ENCODE measurements at places on chromosomes 11 and 22.
A peak's percentile ranks its signal among the peaks of the same experiment; 100 is the strongest.

DNA sequence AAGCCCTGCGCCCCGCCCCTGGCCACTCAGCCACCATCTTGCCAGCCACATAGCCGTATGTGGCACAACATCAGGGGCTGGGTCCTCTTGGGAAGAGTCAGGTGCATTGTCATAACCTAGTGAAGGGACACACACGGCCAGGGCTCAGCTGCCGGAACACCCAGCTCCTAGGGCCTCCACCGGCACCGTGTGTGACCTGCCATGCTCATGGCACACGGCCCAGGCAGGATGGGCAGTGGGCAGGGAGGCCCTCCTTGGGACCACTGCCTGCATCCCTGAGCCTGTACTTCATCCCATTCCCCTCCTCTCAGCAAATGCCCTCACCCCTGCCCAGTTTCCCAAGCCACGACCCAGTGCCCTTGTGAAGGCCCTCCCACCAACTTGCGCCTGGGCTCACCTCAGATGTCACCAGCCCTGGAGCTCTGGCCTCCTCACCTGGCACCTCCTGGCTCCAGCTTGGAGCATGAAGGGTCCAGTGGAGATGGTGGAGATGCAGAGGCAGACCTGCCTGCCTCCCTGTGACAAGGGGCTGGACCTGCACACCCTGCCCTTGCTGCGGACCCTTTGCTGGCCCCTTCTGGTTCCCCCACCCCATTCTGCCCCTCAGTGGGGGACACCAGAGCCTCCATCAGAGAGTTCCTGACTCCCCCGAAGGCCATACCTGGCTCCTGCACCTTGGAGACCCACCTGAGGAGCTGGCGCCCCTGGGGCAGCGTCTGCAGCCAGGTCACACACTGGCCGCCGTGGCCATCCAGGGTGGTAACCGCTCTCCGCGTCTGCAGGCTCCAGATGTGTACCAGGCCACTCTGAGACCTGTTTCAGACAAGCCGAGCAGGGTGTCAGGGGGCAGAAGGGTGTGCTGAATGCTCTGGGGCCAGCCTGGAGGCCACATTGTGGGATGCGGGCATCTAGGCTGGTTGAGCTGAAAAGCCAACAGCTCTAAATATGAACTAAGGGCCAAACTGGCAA is 34.5 kb downstream of the GNB1L start:
- DNase-seq = no peak

DNA sequence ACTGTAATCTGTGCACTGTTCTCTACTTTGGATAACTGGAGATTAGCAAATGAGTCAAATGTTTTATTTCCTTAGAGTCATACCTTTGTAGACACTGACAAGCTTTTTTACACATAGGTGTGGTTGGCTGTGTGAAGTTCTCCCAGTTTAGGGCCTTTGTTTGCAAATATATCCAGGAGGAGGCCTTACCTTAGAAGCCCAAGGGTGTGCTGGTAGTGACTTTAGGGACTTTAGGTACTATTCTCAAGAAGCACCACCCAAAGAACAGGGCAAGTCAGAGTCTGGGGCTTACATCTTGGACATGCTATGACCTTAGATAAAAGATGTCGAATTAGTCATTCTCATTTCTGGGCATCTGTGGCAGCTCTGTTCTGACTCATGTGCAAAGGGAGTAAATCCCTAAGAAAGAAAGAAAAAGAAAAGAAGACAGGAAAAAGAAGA is 4.8 kb upstream of the FAR1 start:
- DNase-seq = peak; percentile 39

DNA sequence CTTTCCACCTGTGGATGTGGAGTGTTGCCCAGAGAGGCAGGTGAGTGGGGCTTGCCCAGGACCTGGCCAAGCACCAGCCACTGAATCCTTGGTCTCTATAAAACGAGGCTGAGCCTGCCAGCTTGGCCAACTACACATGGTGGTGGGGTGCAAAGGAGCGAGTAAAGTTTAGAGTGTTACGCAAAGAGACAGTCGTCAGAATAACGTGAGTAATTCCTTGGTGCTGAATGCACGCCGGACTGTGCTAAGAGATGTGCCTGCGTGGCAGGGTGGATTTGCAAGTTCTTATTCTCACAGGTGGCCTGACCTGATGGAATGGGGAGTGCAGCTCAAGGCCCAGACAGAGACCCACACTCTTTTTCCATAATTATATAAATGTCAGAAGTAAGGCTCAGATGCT is 88.6 kb upstream of the B3GAT1 start:
- DNase-seq = no peak

DNA sequence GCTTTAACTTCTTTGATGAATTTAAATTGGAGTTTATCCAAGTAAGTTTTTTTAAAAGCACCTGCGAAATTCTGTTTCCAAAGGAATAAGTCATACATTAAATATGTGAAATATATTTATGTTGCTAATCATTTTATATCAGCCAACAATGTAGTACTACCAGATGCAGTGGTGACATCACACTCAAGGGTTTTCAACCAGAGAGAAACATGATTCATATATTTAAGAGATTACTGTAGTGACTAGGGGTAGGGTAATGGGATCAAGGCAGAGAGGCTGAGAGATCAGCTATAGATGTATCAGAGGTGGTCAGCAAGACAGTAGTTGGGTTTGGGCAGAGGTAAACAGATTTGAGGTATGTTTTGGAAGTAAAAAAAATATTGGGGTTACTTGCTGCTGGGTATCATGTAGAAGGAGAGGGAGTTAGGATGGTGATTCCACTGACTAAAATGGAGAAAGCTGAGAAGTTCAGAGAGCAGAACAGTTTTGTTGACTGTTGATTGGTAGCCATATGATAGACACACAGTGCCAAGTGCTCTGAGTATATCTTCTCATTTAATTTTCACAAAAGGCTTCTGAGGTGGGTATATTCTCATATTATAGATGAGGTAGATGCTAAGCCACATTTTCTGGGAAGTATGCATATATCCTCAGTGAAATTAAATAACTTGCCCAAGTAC is 39.4 kb downstream of the CEP57 start:
- DNase-seq = no peak

DNA sequence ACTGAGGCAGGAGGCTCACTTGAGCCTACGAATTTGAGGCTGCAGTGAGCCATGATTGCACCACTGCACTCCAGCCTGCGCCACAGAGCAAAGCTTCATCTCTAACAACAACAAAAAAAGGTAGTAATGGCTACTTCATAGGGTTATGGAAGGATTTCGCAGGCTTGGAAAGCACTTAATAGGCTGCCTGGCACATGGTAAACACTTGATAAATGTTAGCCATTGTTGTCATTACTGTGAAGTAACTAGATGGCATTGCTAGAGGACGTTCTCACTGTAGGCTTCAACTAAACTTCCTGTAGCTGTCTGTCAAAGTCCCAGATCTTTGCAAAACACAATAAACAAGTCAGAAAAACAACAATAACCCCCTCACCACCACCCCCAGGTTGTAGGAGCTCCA is 357.2 kb upstream of the NARS2 start:
- DNase-seq = no peak

DNA sequence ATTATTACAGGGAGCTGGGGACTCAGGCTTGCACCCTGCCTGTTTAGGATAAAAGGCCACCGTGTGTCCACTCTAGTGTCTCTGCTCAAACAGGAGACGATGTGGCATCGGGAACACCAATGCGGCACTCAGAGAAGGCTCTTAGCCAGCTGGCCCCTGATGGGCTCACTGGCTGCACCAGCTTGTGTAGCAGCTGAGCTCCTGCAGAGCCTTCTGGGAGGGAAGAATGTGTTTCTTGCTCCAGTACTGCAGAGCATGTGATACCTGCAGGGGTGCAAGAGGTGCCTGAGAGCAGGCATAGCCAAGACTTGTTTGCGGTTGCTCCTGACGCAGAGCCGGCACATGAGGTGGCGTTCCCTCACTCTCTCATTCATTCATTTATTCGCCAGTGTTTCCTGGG is 44.4 kb upstream of the KCNQ1OT1 start:
- no peak for DNase-seq

DNA sequence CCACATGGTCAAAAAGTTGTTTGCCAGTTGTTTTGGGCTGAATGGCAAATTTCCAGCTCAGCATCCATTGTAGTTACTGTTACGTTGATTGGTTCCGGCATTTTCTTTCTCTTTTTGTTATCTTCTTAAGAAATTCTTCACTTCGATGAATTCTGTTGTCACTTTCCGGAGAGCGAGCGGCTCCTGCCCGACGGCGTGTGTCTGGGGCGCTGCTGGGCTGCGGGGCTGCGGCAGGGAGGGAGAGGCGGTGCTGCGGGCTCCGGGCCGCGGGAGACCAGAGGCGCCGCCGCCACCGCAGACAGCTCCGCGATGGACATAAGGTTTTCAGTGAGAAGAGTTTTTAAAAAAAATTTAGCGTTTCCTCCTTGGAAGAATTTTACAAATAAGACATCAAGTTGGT is 117.4 kb downstream of the RRM1 start:
- no peak for DNase-seq

GRCh38 chr22:40534379-40535188 is 101.9 kb downstream of the MRTFA start:
- DNase-seq = peak; percentile 82

DNA sequence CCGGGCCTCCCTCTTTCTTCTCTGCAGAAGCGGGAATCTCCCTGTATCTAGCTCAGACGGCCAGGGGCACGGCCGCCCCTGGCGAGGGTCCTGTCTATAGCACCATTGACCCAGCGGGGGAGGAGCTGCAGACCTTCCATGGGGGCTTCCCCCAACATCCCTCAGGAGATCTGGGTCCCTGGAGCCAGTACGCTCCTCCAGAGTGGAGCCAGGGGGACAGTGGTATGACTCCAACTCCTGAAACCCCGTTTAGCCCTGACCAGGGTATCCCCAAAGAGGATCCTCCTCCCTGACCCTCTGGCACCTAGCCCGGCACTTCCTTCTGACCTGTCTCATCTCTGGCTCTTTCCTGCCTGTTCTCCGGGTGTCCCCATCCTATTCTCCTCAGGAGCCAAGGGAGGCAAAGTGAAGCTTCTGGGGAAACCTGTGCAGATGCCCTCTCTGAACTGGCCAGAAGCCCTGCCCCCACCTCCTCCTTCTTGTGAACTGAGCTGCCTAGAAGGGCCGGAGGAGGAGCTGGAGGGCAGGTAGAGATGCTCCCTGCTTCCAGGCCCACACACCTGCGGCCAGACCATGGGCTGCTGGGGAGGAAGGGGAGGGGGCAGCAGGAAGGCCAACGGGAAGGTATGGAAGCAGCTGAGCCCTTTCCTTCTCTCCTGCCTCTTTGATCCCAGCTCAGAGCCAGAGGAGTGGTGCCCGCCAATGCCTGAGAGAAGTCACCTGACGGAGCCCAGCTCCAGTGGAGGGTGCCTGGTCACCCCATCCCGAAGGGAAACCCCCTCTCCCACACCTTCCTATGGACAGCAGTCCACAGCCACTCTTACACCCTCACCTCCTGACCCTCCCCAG is 12.9 kb downstream of the ROBO3 start:
- no peak for DNase-seq

DNA sequence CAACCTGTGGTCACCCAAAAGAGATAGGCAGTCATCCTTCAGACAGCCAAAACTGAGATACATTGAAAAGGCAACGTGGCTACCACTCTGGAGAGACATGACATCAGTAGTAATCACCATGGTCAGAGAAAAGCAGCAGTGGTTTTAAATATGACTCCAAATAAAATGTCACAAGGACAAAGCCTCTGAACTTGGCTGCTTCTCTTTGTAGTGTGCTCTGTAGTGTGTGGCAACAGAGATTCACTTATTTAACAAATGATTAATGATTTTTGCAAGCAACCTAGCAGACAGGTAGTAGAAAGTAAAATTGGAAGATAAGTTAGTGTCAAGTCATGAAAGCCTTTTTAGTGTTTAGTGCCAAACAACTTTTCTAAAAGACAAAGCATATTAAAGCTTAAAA is 63.5 kb downstream of the PAX6 start:
- DNase-seq = no peak

DNA sequence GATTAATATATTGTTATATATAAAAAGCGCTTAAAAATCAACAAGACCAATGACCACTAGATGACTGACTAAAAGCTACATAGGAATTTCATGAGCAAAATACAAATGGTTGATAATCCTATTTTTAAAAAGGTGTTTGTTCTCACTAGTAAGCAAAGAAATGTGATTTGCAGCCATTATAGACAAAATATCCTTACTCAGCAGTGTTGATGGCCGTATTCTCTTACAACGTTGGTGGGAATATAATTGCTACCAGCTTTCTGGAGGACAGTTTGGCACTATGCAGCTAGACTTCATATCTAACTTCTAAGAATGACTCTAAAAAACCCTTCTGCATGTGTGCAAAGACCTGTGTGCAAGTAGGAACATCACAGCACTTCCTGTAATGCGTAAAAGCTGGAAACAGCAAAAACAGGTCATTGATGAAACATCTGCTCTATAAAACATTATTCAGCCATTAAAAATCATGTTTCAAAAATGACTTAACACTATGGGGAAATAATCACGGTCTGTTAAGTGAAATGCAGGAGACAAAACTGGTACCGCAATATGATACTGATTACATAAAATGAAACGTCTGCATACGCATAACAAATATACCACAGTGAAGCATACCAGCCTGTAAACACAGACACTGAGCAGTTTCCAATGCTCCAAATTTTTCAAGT is 70.1 kb upstream of the LINC01488 start:
- no peak for DNase-seq

DNA sequence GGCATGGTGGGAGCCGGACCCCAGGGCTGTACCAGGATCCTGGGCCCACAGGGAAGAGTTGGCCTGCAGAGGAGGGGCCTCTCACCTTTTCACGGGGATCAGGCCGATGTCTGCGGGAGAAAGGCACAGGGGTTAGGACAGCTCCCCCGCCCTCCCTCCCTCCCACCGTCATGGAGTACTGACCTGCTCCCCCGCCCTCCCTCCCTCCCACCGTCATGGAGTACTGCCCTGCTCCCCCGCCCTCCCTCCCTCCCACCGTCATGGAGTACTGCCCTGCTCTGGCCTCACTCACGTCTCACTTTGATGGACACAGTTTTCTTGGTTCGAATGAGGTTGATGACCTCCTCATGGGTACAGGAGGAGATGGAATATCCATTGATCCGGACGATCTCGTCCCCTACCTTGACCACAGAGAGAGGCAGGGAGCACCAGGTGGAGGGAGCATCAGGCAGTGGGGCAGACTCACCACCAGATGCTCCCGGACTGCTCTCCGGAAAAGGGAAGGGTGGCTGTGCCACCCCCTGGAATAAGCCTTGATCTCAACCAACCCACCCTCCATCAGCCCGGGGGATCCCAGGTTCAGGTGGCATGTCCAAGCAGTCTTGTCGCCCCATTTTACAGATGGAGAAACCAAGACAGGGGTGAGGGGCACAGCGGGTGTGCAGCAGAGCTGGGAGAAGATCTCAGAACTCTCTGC is 17.1 kb downstream of the USH1C start:
- no peak for DNase-seq

DNA sequence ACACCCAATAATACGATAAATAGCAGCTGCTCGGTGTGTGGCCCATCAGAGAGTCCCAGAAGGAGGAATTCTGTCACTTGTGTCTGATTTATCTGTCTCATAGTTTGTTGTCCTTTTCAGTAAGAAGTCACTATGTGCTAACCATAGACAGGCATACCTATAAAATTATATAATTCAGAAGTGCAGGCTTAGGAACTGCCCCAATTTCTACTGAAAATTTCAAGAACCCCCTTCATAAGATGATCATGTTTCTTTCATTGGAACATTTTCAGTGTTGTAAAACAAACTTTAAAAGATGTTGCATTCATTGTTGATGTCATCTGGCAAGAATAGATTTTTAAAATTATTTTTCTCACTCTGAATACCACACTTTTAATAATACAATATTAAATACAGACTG is at the start of gene OR2D2:
TSS of gene OR2D2 (minus strand) at position 101 of the 400 bp plus-strand sequence. CDS start at position 101, 0 bp downstream.
- no peak for DNase-seq

- no peak for DNase-seq
Measured at GRCh38 chr11:7538466-7539454, 25.0 kb downstream of the PPFIBP2 start.

- peak; percentile 66 for DNase-seq
Measured at GRCh38 chr22:21587803-21588611, 20.5 kb downstream of the UBE2L3 start.

GRCh38 chr11:95485115-95485900 is 254.3 kb upstream of the SESN3 start:
- DNase-seq = no peak
